Stimulated activated CD8-positive, alpha-beta memory T cell treated with anti-CD3 and anti-CD28 coated beads, Interleukin-4, amount 100 ng/mL, for 1 hour (primary cell): ENCODE measurements at places on chromosomes 11 and 22.

DNA sequence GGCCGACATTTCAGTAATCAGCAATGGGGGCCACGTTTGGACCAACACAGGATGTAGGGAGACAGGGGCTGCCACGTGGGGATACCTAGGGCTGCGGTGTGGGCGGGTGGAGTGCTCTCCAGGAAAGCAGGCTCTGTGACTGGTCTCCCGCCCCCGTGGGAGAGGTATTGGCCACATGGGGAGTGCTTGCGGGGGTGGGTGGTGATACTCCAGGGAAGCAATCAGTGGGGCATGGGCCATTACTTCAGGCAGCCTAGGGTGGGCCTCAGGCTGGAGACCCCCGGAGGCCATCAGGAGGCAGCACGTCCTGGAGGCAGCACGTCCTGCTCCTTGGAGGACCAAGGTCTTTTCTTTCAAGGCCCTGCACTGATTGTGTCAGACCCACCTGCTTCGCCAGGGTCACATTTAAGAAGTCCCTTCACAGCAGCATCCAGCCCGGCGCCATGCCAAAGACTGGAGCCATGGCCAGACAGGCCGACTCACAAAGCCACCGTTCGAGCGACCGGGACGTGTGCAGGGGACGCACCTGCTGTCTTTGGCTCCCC lies 3.0 kb upstream of the MUC2 start:
- no peak for DNase-seq

DNA sequence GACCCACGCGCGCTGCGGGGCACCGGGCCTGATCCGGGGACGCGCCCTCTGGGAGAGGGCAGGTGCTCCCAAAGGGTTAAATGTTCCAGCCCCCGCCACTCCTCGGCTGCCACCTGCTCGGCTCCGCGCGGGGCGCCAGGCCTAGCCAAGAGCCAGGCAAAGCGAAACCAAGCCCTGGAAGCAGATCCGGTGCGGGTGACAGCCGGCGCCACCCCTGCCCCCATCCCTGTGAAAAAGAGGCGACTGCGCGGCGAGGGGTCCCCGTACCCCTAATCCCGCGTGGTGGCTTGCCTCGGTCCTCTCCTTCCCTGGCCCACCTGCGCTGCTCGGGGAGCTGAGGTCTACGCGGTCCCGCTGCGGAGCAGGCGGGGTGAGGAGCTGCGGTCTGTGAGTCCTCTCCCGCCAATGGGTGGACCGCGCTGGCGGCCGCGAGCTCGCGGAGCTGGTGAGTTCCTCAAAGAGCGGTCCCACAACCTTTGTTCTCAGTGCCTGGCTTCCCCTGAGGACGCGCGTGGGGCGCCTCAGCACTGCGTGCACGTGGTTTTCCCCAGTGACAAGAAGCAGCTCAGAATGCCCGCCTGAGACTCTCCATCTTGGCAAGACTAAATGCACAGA lies at the start of gene ME3:
Gene ME3 (minus strand): TSS at position 610 of the 615 bp plus-strand sequence.
- no peak for DNase-seq

GRCh38 chr22:37421468-37421877 lies 5.8 kb downstream of the ELFN2 start:
- no peak for DNase-seq

DNA sequence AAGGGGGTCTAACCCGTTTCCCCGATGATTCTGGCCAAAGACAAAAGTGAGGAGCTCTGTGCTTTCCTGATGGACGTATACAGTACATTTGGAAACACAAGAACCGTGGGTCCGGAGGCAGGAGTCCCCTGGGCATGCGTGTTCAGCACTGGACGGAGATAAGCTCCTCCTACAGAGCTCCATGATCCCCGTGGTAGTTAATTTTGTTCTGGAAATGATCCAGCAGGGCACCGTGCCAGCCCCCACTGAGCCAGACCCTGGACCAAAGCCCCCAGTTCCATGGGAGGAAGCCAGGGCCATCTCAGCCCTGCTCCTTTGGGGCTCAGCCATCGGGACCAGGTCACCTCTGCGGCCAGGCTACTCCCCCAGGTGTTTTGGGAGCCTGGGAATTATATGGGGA lies 83.3 kb downstream of the TRMU start:
- no peak for DNase-seq

DNA sequence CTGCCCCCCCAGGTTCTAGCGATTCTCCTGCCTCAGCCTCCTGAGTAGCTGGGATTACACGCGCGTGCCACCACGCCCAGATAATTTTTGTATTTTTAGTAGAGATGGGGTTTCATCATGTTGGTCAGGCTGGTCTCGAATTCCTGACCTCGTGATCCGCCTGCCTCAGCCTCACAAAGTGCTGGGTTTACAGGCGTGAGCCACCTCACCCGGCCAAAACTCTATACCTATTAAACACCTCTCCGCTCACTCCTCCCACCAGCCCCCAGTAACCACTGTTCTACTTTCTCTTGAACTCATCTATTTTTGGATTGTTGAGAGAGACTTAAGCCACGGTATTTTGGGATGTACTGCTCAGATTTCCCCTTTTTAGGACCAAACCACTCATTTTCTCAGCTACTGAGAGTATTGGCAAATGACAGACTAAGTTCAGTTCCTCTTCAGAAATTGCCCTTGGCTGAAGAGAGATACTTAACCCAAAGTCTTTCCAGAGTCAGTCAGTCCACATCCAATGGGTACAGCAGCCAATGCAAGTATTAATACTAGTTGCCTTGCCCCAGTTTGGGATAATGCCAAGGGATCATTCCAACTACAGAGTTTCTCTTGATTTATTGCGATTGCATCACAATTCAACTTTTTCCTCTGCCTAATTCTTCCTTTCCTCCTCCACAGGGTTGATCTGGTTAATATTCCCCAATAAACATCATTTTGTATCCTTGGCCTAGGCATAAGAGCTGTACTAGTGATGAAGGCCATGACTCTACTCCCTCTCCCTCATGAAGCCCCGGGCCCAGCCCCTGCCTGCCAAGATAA lies 36.8 kb upstream of the CSTF3 start:
- no peak for DNase-seq

DNA sequence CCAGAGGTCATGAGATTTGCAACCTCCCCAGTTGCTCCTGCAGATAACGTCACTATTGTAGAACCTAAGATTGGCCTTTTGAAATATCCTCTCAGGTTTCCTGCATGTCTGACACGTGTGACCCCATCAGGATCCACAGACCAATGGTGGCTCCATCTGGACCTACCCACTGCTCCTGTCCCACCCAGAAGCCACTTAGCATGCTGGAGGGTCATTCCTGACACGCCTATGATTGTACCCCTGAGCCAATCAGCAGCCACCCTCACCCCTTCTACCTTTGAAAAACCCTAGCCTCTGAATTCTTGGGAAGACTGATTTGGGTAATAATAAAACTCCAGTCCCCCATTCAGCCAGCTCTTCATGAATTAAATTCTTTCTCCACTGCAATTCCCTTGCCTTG lies 20.1 kb upstream of the NARS2 start:
- no peak for DNase-seq

- DNase-seq = no peak
Observed at GRCh38 chr11:96002339-96002738, 78.4 kb upstream of the MTMR2 start.

DNA sequence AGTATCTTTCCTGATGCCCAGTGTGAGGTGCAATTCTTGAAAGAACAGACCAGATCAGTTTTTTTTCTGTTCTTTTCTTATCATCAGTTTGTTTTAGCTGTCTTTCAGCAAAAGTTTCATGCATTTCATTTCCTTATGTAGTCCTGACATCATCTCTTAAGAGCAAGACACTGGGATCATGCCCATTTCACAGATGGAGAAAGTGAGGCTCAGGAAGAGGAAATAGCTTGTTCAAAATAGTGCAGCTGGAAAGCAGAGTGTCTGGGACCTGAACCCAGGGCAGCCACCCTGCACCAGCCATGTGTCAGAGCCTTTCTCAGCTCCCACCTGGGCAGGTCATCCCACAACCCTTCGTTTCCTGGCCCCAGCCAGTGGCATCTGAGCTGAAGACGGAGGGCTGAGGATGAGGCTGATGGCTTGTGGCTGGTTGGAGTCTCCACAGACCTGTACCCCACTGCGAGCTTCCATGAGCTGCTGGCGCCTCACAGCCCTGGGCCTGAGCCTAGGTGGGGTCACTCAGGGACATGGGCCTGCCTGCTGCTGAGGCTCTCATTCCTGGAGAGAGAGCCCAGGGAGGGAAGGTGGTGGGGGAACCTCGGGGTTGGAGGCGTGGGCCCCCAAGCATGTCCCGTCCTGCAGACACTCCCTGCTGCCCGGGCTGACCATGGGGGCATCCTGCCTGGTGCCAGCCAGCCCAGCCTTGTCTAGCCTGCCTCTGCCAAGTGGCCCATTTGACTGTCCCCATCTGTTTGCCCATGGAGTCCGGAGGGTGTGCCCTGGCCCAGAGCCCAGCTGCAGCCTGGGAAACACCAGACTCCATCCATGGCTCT lies 61.8 kb downstream of the SMIM38 start:
- DNase-seq = no peak

DNA sequence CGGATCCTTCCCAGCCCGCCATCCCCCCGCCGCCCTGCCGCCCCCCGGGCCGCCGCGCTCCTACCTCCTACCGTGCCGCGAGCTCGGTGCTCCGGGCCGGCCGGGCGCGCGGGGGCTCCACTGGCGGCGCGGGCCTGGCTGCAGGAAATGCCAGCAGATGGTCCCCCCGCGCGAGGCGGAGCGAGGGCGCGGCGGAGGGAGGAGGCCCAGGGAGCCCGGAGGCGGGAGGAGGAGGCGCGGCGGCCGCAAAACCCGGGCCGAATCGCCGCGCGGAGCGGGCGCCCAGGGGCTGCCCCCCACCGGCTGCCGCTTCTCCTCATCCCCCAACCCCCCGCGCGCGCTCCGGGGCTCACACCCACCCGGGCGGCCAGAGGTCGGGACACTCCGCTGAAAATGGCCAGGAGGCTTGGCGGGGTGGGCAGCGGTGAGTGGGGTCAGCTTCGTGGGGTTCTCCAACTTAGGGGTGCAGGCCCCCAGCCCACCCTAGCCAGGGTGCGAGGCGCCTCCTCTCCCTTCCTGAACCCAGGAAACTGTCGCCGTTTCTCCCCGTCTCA lies at the start of gene OSBPL5:
Gene OSBPL5 (minus strand): TSS at position 159 of the 554 bp plus-strand sequence. CDS start 36,162 bp downstream, outside the sequence.
- no peak for DNase-seq

DNA sequence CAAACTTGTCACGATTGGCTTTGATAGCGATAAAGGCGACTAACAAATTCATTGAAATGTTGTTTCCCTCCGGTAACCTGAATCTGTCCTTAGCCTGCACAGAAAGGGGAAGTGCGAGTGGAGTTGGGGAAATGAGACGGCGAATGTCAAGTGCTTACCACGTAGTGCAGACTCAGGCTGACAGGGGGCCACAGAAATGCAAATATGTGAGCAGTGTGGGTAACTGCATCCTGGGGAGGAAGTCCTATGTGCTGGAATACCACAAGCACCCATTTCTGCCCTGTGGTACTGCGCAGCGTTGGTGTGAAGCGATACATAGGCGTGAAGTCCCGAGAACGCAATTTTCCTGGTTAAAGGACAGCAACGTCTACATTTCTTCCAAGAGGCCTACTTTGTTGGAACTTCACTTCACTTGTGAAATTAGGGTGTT lies 869 bp upstream of the EIF4ENIF1 start:
- DNase-seq = no peak

GRCh38 chr11:5102246-5102645 lies 32.9 kb downstream of the OR52E1 start:
- DNase-seq = no peak
